Activated T-helper 1 cell treated with Interleukin-2 at 50 U/mL for 16 hours (primary cell): ENCODE measurements at places on chromosomes 11 and 22.

GRCh38 chr11:126496576-126497337 is 141.3 kb downstream of the ST3GAL4 start:
- DNase-seq: no peak

GRCh38 chr11:98561877-98562395 is 458.8 kb upstream of the CNTN5 start:
- DNase-seq: no peak

DNA sequence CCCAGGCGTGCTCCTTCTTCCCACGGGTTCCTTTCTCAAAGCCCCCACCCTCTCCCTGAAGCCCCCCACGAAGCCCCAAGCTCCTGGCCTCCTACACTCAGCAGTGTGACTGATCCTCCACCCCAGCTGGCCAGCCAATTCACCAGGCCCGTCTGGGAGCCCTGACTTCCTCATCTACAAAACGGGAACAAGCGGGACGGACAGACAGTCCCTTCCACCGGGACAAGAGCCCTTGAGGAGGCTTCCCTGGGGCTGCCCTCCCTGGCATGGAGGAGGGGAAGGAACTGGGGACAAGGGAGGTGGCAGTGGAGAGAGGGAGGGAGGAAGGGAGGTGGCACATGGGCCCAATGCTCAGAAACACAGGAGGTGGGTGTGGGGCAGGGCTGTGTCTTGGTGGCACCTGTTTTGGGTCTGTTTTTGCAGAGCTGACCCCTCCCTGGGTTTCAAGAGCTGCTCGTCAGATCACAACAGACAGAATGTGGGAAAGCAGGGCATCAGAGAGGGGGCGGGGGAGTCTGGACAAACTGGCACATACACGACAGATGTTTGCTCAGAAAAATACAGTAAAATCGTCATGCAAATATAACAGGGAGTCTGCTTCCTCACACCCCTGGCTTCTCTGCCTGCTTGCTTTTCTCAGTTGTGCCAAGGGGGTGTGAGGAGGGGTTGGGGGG is 56.8 kb downstream of the ELFN2 start:
- DNase-seq: no peak

DNA sequence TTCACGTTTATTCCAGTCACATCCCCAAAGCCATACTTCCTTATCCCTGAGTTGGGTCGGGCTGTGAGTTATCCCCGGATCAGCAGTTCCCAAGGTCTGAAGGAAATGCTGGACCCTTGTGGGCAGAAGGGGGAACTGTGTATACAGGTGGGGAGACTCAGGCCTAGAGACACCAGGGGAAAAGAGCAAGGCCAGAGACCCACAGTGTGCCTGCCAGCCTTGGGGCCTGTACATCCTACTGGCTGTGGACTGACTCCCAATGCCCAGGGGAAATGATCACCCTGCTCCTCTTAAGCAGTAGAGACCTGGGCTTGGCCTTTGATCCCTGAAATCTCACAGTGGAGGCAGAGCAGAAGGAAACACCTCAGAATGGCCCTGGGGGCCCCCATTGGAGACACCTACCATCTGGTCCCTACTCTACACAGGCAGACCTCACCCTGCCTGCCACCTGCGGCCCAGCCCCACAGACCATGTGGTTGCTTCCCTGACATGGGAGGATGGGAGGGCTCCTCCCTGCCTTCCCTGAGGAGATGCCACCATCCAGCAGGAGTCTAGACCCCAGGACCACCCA is 1.3 kb downstream of the SELENOM start:
- DNase-seq: no peak

- DNase-seq: no peak
Observed at GRCh38 chr11:117874910-117875381, 1.5 kb downstream of the FXYD6 start.
